Diencephalon (tissue), 1 donor: ENCODE measurements at places on chromosomes 2 and 18. TPM values are rescaled to one million over a fixed set of nuclear protein-coding genes. Genes with fewer than 3 reads are reported as not detected.

The HEATR5B gene
- 93.2 TPM for total RNA-seq

The COL6A3 gene
- 14.1 TPM for total RNA-seq

The EHBP1 gene
- total RNA-seq = 124 TPM

The UGGT1 gene
- total RNA-seq = 46.8 TPM

The SLC30A3 gene
- 2.1 TPM for total RNA-seq

The HOXD11 gene
- total RNA-seq = not detected

The AQP12A gene
- not detected for total RNA-seq
